ENCODE measurements at places on chromosomes 7 and 10.

GRCh38 chr7:49398746-49399145 lies 374.7 kb upstream of the VWC2 start:
- no peak for DNase-seq

- DNase-seq = no peak
These were observed 25.3 kb upstream of the GIMAP6 start for GRCh38 chr7:150657526-150657925.

DNA sequence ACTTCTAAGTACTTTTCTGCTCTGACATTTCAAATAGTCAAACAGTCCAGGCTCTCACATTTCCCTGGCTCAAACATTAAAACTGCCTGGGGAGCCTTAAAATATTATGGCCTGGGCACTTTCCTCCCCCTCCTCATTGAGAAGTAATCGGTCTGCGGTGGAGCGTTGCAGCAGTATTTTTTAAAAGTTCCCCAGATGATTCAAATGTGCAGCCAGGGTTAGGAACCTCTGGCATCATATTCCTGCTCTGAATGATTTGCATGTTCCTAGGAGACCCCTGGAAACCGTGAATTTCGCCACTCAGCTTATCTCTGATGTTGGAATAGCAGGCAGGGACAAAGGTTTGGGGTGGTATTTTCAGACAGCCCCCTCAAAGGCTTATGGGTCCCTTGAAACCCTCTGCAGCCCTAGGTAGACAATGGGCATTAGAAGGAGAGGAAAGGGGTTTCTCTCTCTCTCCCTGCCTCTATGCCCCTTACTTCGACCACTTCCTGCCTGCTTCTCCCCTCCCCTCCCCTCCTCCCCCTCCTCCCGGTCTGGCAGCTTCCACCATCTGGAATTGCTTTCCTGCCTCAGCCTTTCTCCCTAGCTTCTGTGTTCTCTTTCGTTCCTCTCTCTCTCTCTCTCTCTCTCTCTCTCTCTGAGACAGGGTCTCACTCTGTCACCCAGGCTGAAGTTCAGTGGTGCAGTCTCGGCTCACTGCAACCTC lies 622.2 kb downstream of the GALNT17 start:
- DNase-seq = no peak

- no peak for DNase-seq
These were observed 24.0 kb downstream of the OR9A2 start for GRCh38 chr7:143002898-143003297.

DNA sequence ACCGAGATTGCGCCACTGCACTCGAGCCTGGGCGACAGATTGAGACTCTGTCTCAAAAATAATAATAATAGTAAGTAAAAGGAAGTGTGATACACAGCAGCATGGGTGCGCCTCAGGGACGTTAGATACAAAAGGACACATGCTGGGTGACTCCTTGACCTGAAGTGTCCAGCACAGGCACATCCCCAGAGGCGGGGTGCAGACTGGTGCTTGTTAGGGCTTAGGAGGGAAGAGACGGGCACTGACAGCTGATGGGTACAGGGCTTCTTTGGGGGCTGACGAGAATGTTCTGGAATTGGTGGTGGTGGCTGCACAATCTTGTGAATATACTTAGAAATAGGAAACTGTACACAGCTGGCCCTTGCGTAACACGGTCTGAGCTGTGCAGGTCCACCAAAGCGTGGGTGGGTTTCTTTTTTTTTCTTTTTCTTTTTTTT lies 61.8 kb upstream of the DNAJB6 start:
- DNase-seq = no peak

DNA sequence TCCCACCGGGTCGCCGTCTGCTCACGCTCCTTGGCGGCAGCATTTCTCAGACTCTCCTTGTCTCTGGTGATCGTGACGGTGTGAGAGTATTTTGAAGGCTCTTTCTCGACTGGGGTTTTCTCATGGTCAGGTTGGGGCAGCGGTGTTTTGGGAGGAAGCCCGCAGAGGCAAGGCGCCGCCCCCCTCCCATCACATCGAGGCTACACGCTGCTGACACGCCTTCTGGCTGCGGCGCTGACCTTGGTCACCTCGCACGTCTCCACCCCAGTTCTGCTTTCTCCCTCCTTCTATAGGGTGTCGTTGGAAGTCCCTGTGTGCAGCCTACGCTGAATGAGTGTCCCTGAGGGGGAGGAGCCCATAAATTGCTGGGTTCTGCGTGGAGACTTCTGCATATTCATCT lies 55.2 kb downstream of the GLRX3 start:
- no peak for DNase-seq

GRCh38 chr7:156827587-156828203 lies 65.3 kb downstream of the LMBR1 start:
- DNase-seq = no peak

DNA sequence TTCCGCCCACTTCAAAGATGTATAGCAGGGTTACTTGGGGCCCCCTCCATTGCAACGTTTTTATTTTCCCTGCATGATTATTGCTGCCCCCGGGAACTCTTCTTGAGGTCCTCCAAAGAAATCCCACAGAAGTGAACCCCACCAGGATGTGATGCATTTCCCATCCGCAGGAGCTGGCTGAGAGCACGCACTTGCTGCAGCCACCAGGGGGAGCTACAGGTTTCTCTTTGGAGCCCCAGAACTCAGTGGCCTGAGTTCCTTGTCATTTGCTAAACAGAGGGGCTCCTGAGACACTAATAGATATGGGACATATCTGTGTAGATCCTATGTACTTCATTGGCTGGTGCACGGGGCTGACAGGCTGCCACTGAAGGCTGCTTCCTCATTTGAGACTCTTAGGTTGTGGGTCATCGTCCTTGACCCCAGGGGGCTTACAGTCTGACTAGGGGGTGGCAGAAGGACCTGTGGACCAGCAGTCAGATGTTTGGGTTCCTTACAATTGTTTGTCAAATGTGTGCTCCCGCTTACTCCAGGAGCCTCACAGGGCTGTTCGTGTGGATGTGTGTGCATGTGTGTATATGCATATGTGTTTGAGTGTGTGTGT lies 52.3 kb upstream of the ENO4 start:
- DNase-seq = peak; percentile 2

GRCh38 chr7:95922191-95922590 lies 149.8 kb downstream of the DYNC1I1 start:
- DNase-seq = no peak

DNA sequence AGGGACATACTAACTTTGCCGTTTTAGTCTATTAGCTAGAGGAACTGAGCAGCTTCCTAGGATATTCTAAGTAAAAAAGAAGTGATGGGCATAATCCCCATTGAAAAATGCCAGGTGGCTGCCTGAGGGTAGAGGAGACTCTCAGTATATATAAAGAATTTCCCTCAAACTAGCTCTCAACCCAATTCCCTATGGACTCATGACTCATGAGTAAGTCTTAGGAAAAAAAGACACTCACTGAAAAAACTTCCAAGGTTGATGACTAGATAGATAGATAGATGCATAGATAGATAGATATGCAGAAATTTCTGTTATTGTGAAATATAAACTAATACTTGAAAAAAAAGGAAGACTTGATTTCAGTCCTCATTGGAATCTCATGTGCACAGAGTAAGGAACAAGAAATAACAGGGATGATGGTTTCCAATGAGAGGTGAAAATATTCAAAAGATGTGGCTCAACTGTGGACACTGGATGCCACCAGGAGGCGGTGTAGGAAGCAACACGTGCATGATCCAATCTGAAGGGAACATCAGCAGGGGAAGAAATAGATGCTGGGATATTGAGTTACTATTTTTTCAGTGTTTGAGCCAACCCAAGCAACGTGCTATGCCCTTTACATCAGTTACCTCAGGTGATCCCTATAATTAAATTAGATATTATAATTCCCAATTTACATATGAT lies 711.0 kb upstream of the LRRTM3 start:
- no peak for DNase-seq

GRCh38 chr10:75444781-75445386 lies 13.5 kb downstream of the LRMDA start:
- DNase-seq = no peak

DNA sequence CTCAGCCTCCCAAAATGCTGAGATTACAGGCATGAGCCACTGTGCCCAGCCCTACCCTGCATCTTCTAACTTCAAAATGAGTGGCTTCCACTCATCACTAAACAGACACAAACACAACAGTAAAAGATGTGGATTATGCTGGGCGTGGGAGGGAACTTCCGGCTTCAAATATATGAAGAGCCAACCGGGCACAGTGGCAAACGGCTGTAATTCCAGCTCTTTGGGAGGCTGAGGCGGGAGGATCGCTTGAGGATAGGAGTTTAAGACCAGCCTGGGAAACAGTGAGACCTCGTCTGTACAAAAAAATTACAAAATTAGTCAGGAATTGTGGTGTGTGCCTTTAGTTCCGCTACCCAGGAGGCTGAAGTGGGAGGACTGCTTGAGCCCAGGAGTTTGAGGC lies 92.2 kb upstream of the GNA12 start:
- DNase-seq = no peak

GRCh38 chr10:25142116-25142864 lies 32.5 kb upstream of the GPR158 start:
- DNase-seq = no peak

All from NCI-H187 treated with DMSO at 0.1 percent for 48 hours (cell line).